PC-3 (cell line): ENCODE measurements at places on chromosomes 5 and 9. TPM values are rescaled to one million over a fixed set of nuclear protein-coding genes. Genes with fewer than 3 reads are reported as not detected.

SSBP2 gene
- total RNA-seq = 5.8 and 9.0 TPM in 2 replicates

DNA sequence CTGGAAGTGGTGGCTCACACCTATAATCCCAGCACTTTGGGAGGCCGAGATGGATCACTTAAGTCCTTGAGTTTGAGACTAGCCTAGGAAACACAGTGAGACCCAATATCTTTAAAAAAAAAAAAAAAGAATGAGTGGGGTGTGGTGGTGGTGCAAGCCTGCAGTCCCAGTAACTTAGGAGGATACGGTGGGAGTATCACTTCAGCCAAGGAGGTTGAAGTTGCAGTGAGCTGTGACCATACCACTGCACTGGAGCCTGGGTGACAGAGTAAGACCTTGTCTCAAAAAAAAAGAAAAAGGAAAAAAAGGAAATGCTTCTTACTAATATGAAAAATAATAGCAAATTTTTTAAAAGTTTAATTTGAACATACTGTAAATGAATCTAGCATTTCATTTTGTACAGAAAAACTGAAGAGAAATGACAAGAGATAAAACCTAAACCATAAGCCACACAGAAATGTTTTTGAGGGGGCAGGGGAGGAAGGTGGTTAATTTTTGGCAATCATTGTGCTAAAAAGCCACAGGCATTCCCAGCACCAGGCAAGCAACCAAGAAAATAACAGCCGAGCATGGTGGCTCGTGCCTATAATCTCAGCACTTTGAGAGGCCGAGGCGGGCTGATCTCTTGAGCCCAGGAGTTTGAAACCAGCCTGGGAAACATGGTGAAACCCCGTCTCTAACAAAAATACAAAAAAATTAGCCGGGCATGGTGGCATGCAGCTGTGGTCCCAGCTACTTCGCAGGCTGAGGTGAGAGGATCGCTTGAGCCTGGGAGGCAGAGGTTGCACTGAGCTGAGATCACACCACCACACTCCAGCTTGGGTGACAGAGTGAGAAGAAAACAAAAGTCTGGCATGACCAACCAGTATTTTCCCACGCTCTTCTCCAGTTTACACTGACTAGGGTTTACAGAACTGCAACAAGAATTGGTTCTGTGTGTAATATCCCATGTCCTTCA, 114.5 kb upstream of the NR5A1 start:
- no peak for DNase-seq

GRCh38 chr5:50727845-50728244, 61.4 kb downstream of the PARP8 start:
- no peak for DNase-seq

- DNase-seq = no peak
Measured at GRCh38 chr5:111545031-111545430, 32.7 kb upstream of the STARD4 start.

GRCh38 chr5:145678255-145678654, 156.9 kb downstream of the PRELID2 start:
- DNase-seq = no peak

- DNase-seq = no peak
Measured at GRCh38 chr9:126049088-126049487, 277.5 kb upstream of the MVB12B start.

SAPCD2 gene
- total RNA-seq = 98.4 and 134 TPM in 2 replicates

GRCh38 chr5:117982691-117983090, 1005.7 kb downstream of the DTWD2 start:
- no peak for DNase-seq

CER1 gene
- not detected in 2 replicates for total RNA-seq

DNA sequence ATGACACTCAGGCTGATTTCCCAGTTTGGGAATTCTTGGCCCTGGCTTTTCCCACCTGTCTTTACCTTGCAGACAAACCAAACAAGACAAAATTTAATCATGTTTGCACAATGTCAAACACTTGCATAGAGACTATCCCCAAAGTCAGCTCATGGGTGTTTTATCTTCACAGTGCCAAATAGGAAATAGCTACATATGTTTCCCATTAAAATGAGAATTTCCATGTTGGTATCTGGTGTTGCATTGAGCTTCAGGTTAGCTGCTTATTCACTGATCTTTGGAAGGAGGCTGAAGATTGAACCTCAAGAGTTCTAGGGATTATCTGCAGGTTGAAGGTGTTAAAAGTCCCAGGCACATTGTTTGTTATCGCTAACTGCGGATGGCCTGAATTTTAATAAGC, 19.5 kb downstream of the MAP1B start:
- DNase-seq = no peak

SLCO4C1 gene
- not detected in 2 replicates for total RNA-seq

DNA sequence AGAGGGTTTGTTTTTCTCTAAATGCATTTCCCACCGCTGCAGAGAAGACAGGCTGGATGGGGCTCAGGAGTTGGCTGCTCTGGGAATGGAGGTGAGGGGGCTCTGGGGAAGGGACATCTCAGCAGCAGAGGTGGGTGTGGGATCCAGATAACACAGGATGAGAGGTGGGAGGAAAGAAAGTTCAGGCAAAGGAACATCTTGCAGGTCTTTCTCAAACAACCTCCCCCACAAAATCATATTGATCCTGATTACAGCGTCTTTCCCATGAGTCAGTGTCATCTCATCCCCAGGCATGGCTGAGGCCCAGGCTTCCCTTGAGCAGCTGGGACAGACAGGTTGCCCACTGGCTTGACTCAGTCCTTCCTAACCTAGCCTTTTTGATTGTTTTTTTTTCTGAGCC, 11.3 kb upstream of the ACSL6 start:
- peak; percentile 53 for DNase-seq

DNA sequence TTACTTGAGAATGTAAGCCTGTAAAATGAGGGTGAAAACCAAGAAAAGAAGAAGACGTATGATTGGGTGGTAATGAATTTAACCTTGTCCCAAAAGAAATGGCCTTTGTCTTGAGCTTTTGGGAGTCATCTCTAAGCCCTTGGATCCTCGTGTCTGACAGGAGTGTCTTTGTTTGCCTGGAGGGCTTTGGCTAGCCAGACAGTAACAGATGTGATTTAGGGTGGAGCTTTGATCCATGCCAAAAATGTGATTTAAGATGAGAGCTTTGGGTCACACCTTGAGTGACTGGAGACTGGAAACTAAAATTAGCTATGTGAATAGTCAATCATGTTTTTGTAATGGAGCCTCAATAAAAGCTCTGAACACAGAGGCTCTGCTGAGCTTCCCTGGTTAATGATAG, 25.9 kb upstream of the ZFAND5 start:
- DNase-seq = no peak

DNA sequence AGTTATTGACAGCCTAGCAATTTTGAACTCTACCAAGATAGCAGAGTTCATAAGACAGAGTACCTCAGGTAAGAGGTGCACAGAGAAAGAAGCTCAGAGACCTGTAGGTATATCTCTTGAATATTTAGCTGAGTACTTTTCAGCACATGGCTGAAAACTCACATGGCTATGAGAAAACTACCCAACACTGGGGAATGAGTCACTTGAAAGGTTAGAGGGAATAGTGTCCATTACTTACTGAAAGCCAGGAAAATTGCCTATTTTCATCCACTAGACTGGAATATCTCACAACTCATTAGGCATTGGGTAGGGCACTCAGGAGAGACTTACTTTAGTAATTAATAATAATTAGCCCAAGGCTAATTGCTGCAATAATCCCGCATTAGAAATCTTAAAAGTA, 8.3 kb downstream of the TSLP start:
- no peak for DNase-seq

GRCh38 chr5:32047056-32047455, 127.1 kb downstream of the GOLPH3 start:
- DNase-seq = no peak

SPINK1 gene
- total RNA-seq = not detected in 2 replicates

DNA sequence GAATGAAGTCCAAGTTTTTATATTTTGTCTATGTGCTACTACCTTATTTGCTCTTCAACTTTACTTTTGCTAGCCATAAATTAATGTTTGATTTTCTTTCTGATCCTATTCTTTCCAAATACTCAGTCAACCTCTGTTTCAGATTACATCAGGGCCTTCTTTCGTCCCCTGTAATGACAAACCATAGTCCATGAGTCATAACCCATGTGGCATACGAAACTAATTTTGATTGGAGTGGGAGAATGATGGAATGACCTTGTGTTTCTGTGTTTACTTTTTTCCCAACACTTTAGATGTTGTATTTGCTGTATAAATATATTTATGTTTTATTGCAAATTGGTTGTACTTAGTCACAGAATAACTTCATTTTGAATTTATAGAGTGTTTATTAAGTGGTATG, 1043.1 kb downstream of the DTWD2 start:
- DNase-seq = no peak

PCDHA9 gene
- total RNA-seq = 0.22 and 0.35 TPM in 2 replicates

SLC6A7 gene
- total RNA-seq = 0.29 and 0.35 TPM in 2 replicates

GRCh38 chr9:3473405-3473804, 52.4 kb downstream of the RFX3 start:
- no peak for DNase-seq

DNA sequence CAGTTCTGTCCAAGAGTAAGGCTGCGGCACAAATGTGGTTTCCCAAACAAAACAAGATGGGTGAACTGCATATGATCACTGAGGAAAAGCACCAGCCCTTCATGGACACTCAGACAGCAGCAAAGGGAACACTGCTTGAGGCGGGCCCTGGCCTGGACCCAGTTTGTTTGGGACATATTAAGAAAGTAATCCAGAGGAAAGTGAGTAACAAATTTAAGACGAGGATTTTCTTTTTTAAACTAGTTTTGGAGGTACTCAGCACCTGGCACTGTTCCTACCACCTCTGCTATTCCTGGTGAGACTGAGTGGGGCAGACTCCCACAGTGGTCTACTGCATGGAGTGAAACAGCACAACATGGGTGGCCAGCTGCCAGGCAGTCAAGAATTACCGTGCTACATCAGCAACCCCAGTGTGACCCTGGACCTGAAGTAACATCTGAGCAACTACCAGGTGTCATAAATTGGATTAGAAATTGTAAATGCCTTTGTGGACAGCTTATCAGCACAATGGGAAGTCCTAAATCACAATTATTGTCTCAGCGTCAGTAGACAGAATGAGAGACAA, 28.5 kb downstream of the P4HA2 start:
- DNase-seq = no peak

GRCh38 chr5:42242210-42242609, 181.0 kb upstream of the GHR start:
- peak; percentile 99 for DNase-seq

- DNase-seq = no peak
Measured at GRCh38 chr5:161034451-161034850, 182.4 kb upstream of the ATP10B start.

DNA sequence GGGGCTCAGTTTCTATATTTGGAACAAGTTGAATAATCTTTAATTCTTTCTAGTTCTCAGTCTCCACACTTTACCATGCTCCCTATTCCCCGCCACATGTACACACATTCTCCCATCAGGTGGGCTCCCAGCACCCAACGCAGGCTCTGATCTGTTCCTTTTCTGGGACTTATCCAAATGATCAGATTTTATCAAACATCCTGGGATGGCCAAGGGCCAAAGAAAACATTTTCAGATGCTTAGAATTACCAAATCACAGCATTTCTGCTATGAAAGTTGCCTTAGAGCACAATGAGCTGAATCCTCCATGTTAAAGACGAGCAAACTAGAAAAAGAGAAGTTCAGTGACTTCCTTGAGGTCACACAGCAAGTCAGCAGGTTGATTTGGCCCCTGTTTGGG, 153.4 kb downstream of the SEC61B start:
- DNase-seq = no peak

- DNase-seq = no peak
Measured at GRCh38 chr5:124054564-124054963, 542.6 kb downstream of the CSNK1G3 start.

SV2C gene
- total RNA-seq = not detected in 2 replicates

GRCh38 chr9:89822996-89823395, 218.2 kb downstream of the GADD45G start:
- no peak for DNase-seq

DNA sequence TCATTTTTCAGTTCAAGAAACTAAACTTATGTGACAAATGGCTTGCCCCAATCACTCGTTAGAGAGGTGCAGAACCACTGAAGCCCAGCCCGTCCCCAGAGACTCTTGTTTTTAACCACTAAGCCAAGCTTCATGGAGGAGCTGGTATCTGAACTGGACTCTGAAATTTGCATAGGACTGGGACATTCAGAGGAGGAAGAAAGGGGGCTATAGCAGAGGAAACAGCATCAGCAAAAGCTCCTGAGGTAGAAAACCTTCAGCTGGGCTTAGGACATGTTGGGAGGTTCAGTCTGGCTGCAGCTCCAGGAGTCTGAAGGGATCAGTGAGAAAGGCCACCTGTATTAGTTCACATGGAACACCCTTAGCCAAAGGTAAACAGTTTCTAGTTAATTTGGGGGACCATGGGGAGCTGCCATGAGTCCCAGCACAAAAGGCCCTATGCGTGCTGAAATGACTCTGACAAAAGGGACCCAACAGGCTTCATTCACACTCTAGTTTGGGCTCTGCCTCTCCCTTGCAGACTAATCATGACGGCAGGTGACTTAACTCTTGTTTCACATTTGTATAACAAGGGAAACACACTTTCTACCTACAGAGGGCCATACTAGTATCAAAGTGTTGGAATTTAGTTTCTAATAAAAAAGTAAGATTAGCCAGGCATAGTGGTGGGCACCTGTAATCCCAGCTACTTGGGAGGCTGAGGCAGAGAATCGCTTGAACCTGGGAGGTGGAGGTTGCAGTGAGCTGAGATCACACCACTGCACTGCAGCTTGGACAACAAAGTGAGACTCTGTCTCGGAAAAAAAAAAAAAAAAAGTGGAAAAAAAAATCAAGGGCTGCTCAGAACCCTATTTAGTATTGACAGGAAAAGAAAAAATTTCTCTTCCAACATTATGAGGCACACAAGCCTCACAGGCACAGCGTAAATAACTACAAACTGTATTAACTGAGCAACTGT, 10.2 kb downstream of the FBXO10 start:
- DNase-seq = no peak

- DNase-seq = no peak
Measured at GRCh38 chr5:174844971-174845370, 120.6 kb downstream of the MSX2 start.

DNA sequence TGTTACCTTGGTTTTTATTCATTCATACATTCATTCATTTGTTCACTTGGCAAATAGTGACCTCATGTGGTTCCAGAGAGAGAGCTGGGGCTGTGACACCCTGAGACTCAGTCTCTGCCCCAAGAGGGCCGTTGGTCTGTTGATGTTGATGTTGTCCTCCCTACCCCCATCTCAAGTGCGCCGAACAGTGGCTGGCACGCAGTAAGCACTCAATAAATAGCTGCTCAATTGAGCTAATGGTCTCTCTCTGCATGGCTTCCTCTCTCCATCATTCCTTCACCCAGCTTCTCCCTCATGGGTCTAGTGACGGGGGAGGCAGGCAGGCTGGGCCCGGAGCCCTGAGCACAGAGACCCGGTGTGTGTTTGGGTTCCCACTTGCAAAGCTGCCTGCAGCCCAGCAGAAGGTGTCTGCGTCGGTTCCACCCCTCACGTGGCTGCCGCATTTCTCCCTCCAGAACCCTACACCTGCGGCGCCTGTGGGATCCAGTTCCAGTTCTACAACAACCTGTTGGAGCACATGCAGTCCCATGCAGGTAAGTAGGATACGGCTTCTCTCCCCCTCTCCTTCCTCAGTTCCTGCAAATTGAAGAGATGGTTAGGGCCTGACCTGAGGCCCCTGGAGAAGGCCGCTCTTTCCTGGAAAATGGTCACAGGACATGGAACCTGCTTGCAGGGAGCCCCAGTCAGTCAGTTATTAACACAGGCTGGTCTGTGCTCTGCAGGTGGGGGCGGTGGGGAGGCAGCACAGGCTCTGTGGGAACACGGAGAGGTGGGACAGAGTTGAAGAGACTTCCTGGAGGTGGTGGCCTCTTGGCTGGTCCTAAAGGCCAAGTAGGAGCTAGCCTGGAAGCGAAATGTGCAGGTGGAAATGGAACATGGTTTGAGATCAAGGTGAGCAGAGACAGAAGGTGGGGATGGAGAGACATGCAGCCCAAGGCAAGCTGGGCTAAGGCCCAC, 42.0 kb downstream of the AMBP start:
- no peak for DNase-seq

PNPLA7 gene
- 0.77 and 0.81 TPM in 2 replicates for total RNA-seq

PCDHB5 gene
- 0.12 and 0.69 TPM in 2 replicates for total RNA-seq
